Right lobe of liver (tissue), 6 donors: ENCODE measurements at places on chromosomes 2 and 18. TPM values are rescaled to one million over a fixed set of nuclear protein-coding genes. Genes with fewer than 3 reads are reported as not detected.
A peak's percentile ranks its signal among the peaks of the same experiment; 100 is the strongest.

GRCh38 chr2:143586119-143586518 lies 456.9 kb downstream of the ARHGAP15 start:
- DNase-seq = no peak

GRCh38 chr2:197113275-197113711 lies 186.8 kb upstream of the PGAP1 start:
- DNase-seq = no peak

Gene COL5A2
- 9.2 TPM for total RNA-seq

Gene GREB1L
- total RNA-seq = 6.2 TPM

- DNase-seq = no peak
Observed at GRCh38 chr18:13587477-13587876, 138.9 kb downstream of the FAM210A start.

- DNase-seq = no peak
Observed at GRCh38 chr18:22637787-22638186, 220.1 kb upstream of the CTAGE1 start.

Gene DCDC2C
- not detected for total RNA-seq

Gene CYP26B1
- total RNA-seq = 1.8 TPM

DNA sequence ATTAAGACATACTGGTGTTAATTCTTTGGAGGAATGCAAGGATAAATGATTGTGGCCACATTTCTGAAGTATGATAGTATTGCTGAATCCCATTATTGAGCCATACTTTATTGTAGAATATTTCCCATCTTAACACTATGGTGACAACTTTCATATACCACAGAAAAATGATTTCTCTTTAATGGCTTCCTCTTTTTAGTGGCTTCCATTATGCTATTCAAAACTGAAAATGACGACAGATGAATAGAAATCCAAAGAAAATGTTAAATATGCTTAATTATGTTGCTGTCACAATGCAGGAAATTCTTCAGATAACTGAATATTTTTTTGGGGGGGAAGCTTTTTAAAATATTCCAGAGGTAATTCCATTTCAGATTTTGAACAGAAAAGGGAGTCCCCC lies 88.9 kb upstream of the TMEM200C start:
- DNase-seq = no peak

DNA sequence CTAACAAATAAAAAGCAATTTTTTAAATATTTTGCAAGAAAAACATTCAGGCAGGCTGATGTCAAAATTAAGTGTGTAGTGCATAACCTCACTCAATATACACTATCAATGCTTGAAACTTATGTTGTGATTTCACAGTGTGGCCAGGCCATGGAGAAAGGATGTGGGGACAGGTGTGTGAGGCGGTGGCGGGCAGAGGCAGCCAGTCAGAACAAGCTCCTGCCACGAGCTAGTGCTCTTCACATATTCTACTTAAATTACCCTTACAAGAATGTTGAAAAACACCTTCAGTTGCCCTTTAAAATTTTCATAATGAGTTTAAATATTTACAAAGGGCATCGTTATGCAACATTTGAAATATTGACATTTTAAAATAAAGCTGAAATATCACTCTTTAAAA lies 43.2 kb downstream of the CYB5A start:
- no peak for DNase-seq

DNA sequence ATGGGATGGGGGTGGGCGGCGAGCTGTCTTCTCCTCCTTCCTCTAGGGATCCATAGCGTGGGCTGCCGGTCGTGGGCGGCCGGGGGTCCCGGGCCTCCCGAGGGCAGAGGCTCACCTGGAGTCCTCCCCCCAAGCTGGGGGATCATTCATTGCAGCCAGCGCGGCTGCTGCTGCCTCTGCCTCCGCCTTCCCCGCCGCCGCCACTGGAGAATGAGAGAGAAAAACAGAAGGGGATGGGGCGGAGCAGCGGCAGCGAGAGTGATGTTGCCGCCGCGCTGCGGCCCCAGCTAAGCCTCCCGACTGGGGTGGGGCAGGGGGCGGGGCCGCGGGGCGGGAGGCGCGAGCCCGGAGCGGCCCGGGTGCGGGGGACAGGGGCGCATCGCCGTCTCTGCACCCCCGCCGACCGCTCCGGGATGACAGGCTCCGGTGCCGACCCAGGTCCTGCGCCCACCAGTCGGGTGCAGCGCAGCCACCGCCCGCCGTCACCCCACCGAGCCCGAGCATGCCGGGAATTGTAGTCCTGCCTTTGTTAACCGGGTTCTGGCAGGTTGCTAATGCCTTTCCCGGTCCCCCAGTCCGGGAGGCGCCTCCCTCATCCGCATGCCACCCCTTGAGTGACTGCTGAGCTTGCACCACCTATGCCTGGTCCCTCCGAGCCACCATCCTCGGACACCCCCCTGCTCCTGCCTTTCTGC lies at the start of gene KIF3C:
KIF3C (minus strand) TSS at position 225 of the 695 bp plus-strand sequence. CDS start 580 bp downstream, outside the sequence.
- DNase-seq = peak; percentile 67

Gene CRYGD
- total RNA-seq = not detected

Gene LAMA1
- 0.40 TPM for total RNA-seq

Gene PRSS56
- total RNA-seq = not detected

Gene ANKRD30B
- not detected for total RNA-seq

GRCh38 chr18:23114171-23114881 lies 21.0 kb upstream of the CABLES1 start:
- DNase-seq = no peak

- DNase-seq = no peak
Observed at GRCh38 chr2:100615471-100615870, 52.7 kb downstream of the PDCL3 start.

- DNase-seq = no peak
Observed at GRCh38 chr18:26022585-26022984, 67.8 kb downstream of the SS18 start.

DNA sequence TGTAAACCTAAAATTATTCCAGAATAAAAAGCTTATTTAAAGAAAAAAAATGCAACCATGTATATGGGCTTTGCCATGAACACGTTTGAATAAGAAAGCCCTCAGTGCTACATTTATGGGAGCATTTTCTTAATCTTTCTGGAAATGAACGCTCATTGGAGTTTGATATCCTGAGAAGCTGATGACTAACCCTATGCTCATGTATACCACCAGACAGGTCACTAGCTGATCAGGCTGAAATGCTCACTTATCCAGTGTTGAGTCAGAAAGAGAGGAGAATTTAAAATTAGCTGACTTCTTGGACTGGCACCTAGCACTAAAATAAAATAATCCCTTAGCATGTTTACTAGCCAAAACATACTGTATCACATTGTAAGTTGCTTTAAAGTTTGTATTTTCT lies 254.9 kb upstream of the SIX3 start:
- no peak for DNase-seq

DNA sequence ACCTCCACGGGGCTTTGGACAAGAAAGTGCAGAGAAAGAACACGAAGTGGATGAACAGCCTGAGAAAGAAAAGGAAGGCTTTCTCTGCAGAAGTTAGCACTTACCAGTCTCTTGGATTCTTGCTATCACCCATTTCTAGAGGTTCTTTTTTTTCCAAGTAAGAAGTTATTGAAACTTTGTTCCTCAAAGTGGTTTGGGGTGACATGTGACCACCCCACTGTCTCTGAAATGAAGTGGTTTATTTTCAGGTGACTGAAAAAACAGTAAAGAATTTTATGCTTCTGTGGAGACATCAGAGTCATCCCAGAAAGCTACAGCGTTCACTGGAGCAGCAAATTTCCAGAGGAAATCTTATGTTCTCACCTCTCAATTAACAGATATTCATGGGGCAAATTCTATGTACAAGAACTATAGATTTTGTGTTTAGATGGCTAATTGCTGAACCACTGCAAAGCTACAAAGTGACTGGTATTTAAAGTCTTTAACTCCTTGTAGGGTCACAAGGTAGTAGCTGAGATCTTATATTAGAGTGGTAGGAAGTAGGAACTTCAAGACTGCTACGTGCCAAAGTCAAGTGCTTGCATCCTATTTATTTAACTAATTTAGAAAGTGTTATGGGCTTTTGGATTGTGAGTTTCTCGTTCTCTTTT lies 267.5 kb downstream of the TGIF1 start:
- no peak for DNase-seq

DNA sequence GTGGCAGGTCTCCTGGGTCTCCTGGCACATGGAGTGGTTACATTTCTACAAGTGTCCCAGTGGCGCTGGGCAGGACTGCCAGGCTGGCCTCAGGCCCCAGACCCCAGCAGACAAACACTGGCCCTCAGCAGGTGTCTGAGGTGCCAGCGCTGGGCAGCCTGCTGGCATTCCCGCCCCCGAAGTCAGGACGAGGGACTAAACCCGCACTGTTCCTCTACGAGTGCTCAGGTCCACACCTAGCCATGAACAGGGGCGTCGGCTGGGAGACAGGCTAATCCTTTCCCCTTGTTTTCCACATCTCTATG lies 12.8 kb downstream of the SNED1 start:
- no peak for DNase-seq

- DNase-seq = no peak
Observed at GRCh38 chr2:64157792-64158191, 13.6 kb upstream of the PELI1 start.

- DNase-seq = peak; percentile 19
Observed at GRCh38 chr2:206983161-206983859, 44.0 kb downstream of the CPO start.

Gene UPP2
- 0.53 TPM for total RNA-seq

GRCh38 chr18:7221424-7222155 lies 9.3 kb upstream of the LRRC30 start:
- DNase-seq = no peak

GRCh38 chr2:212905640-212906201 lies 245.7 kb downstream of the IKZF2 start:
- no peak for DNase-seq

Gene DNAJC27
- total RNA-seq = 1.5 TPM

DNA sequence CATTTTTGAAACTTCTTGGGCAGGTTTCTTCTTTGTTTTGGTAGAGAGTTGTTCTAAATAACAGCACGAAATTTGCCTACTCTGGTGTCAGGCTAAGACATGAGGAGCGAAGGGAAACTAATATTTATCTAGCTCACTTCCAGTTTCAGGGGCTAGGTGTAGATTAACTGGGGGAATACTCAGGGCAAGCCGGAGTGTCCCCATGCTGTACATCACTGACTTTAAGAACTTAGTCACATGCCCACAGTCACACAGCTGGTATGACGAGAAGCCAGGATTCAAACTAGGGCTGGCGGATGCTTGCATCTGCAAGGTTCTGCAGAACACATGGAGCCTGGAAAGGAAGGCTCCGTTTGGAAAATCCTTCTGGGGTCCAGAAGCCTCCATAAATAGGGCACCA lies 133.3 kb downstream of the ALPK2 start:
- no peak for DNase-seq

GRCh38 chr2:127388423-127389164 lies 819 bp upstream of the MAP3K2 start:
- no peak for DNase-seq

Gene SMAD4
- total RNA-seq = 40.8 TPM

DNA sequence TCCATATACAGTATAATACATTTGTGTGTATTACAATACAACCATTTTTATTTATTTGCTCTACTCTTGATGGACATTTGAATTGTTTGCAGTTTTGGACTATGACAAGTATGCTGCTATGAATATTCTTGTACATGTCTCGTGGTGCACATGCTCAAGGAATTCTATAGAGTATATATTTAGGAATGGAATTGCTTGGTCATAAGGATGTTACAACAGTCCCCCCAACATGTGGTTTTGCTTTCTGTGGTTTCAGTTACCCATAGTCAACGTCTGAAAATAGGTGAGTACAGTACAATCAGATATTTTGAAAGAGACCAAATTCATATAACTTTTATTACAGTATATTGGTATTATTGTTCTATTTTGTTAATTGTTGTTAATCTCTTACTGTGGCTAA lies 24.1 kb upstream of the PLEKHM3 start:
- no peak for DNase-seq

Gene AQP12A
- total RNA-seq = not detected

Gene ASB18
- total RNA-seq = not detected

Gene HOXD10
- not detected for total RNA-seq

Gene TMBIM1
- 104 TPM for total RNA-seq

Gene HOXD8
- 0.74 TPM for total RNA-seq

DNA sequence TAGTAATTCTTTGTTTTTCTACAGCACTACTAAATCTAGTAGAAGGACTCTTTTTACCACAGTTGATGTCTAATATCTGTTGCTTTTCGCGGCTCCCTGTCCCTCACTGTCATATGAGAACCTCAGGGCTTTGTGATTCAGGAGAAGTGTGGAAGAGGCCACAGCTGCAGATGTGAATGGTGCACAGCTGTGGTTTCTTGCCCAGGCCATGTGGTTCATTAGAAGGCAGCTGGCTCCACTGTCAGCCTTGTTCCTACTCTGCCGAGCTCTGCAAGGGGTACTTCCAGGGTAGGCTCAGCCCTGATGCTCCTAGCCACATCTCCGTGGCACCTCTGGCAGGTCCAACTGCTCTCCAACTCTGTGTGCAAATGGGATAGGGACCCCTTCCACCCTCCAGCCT lies 83.9 kb downstream of the APOB start:
- DNase-seq = no peak

GRCh38 chr2:43724728-43725526 lies 48.7 kb upstream of the C1GALT1C1L start:
- no peak for DNase-seq

DNA sequence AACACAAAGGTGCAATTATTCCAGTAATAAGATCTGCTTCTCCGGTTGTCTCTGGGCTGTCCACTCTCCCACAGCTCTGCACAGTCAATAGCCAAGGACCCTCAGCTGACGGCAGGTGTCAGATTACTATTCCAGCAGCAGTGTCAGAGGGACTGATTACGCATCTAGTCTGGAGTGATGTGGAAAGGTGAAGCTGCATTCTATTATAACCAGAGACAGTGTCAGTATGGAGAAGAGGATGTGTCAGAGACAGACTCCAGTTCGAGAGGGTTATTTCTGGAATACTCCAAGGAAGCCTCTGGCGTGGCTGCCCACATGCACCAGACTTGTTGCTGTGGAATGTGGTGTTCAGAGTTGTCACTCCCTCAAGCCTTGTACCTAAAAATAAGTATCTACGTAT lies 163.6 kb upstream of the TMEM200C start:
- DNase-seq = no peak

GRCh38 chr18:48124857-48125626 lies 194.6 kb upstream of the SMAD2 start:
- no peak for DNase-seq

Gene ERICH2
- total RNA-seq = 1.2 TPM

GRCh38 chr2:44789971-44790721 lies 151.4 kb upstream of the SIX3 start:
- no peak for DNase-seq

Gene ACVR1C
- total RNA-seq = 2.5 TPM

- no peak for DNase-seq
Observed at GRCh38 chr2:189866296-189866695, 82.0 kb downstream of the PMS1 start.
